NCI-H460 (cell line): ENCODE measurements at places on chromosomes 1 and 21. TPM values are rescaled to one million over a fixed set of nuclear protein-coding genes. Genes with fewer than 3 reads are reported as not detected.

- DNase-seq, result no peak
These were observed 996 bp upstream of the C1orf159 start for GRCh38 chr1:1116701-1117468.

DNA sequence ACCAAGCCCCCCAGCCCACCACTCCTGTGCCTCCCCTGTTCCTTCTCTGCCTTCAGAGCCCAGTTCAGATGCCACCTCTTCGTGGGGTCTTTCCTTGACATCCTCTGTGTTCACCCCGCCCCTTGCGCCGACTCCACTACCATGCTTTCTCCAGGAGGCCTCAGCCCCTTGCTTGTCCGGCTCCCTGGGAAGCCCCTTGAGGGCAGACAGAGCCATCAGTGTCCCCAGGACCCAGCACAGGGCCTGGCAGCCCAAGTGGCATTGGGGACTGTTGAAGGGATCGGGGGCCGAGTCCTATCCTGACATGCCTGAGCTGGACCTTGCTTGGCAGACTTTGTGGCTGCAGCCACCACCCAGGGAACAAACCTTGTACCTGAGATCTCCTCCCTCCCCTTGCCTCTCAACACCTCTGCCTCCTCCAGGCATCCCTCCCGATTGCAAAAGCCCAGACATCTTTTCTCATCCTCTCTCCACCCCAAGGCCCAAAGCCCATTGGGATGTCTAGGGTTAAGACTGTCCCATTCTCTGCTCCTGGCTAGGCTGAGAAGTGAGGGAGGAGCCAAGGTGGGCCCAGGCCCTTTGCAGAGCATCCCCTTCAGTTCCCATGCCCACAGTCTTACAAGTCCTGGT lies 3.4 kb downstream of the CLDN19 start:
- no peak for DNase-seq

- DNase-seq, result no peak
These were observed 36.5 kb downstream of the EPHB2 start for GRCh38 chr1:22747021-22747734.

DNA sequence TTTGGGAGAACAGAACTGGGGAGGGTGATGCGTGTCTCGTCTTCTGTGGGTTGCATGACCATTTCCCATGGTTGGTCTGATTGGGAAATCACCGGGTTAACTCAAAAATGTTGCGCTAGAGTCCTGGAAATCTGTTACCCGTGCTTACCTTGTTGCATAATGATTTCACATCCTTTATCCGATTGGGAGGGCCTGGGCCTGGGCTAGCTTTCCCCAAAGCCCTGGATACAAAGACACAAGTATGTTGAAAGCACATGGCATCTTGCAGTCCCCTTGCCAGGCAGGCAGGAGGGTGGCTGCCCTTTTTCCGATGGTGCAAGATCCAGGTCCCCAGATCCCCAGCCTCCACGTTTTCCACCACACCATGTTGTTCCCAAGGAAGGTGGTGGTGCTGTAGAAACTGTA lies 582 bp downstream of the TRPM2 start:
- DNase-seq, result no peak

Gene RBM11
- 1.3 and 1.8 TPM in 2 replicates for total RNA-seq

Gene DCDC2B
- not detected in 2 replicates for total RNA-seq

Gene NPHS2
- total RNA-seq, result not detected in 2 replicates

Gene ZFP69B
- total RNA-seq, result 8.9 and 12.2 TPM in 2 replicates

Gene SYT11
- total RNA-seq, result 0.14 and 0.37 TPM in 2 replicates
